T1000 (cell line): ENCODE measurements at places on chromosomes 16 and 17.

GRCh38 chr16:48365601-48366164 lies 19.5 kb downstream of the SIAH1 start:
- DNase-seq: peak; percentile 63

DNA sequence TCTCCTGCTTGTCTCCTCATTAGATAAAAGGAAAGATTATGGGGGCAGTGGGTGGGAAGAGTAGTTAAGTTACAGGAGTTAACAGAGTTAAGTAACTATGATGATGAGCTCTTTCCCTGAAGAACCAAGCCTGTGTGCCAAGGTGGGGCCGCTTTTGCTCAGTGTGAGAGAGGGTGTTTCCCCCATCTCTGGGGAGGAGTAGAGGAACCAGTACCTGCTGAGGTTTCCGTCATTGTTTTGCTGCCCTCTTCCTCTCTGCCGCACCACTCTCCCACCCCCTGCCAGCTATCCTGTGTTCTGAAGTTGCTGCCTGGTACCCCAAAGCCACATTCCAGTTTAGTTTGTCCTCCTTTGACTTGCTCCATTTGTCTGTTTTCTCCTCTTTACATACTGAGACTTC lies 20.8 kb upstream of the KRT10 start:
- DNase-seq: no peak

DNA sequence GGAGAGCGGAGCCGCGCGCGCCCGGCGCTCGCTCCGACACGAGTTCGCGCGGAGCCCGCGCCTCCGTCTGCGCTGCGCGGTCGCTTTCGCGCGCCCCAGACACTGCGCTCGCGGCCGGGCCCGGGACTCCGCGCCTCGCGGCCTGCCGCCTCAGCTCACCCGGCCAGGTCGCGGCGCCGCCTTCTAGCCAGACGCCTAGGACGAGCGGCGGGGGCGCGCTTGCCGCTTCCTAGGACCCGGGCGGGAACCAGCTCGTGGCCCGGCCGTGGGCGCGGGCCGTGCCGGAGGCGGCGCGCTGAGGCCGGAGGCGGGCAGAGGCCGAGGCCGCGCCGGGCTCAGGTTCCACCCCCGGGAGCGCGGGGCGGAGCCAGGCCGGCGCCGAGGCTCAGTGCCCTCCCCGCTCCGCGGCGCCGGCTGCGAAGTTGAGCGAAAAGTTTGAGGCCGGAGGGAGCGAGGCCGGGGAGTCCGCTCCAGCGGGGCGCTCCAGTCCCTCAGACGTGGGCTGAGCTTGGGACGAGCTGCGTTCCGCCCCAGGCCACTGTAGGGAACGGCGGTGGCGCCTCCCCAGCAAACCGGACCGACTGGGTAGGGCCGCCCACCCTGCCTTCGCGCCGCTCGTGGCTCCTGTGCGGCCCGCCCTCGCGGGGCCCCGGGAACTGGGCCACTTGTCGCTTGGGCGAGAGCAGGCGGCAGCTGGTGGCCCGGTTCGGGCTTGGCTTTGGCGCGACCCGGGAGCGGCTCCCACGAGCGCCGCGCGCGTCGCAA lies at the start of gene SPHK1:
TSS of gene SPHK1 (plus strand) at position 388 of the 765 bp plus-strand sequence. CDS start 1,036 bp downstream, outside the sequence.
- DNase-seq: peak; percentile 56

- peak; percentile 79 for DNase-seq
Measured at GRCh38 chr17:4161192-4161966, 18.4 kb downstream of the CYB5D2 start.

- no peak for DNase-seq
Measured at GRCh38 chr17:37792787-37793186, 47.9 kb upstream of the HNF1B start.

- no peak for DNase-seq
Measured at GRCh38 chr17:17086585-17086984, 44.3 kb downstream of the MPRIP start.

GRCh38 chr17:35666070-35666469 lies 65.4 kb upstream of the RASL10B start:
- DNase-seq: no peak

DNA sequence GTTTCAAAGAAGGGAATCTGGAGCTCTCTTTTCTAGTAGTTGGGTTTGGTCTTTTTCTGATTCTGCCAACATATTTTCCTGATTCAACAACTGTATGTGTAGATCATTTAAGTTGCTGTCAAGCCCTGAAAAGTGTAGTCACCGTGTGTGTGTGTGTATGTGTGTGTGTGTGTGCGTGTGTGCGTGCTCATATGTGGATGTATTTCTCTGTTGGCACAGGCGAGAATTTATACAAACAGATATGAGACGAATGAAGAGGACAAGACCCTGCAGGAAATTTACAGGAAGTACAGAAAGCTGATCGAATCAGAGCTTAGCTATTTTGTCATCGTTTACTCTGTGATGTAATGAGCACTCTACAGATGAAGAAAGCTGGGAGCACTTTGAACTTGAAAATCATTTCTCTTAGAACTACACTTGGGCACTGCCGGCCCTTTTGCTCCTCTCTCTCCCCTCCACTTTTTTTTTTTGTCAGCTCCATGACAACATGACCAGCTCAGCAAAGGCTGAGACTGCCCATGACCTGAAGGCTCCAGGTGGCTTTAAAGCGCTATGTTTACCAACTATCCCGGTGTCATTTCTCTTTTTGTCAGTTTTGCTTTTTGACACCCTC lies 11.2 kb downstream of the FBXO39 start:
- DNase-seq: no peak

GRCh38 chr16:81570151-81570846 lies 125.7 kb downstream of the CMIP start:
- DNase-seq: no peak

- DNase-seq: no peak
Measured at GRCh38 chr17:22461460-22462145, 769.3 kb downstream of the KCNJ18 start.

DNA sequence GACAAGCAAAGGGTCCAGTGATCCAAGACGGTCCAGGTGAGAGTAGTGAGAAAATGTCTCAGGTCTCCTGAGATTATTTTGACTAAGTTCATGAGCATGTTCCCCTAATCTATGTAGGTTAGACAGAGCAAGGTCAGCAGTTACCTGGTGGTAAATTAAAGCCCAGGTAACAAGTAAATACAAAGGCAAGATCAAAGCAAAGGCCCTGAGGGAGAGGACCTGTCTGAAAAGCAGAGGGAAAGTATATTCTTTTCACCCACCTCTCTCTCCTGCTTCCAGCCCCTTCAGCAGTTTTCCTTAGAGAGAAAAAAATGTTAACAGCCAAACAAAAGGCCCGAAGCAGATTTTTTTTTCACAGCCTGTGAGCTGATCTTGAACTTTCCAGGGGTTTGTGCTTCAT lies 302.7 kb downstream of the MAP2K6 start:
- no peak for DNase-seq

DNA sequence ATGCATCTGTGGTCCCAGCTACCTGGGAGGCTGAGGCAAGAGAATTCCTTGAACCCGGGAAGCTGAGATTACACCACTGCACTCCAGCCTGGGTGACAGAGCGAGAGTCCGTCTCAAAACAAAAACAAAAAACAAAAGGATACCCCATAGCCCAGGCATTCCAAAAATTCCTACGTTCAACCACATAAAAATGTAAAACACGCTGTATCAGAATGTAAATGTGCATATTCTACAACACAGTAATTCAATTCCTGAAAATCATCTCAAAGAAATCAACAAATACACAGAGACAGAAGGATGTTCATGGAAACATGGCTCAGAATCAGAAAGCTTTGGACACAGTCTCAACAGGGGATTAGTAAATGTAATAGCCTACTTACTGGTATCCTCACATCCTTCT lies 33.0 kb downstream of the COG7 start:
- no peak for DNase-seq

GRCh38 chr16:85057212-85057889 lies 29.8 kb downstream of the KIAA0513 start:
- no peak for DNase-seq
